ENCODE measurements at places on chromosomes 6 and 20.

- DNase-seq = no peak
Measured at GRCh38 chr6:108921547-108922361, 73.5 kb downstream of the ARMC2 start.

DNA sequence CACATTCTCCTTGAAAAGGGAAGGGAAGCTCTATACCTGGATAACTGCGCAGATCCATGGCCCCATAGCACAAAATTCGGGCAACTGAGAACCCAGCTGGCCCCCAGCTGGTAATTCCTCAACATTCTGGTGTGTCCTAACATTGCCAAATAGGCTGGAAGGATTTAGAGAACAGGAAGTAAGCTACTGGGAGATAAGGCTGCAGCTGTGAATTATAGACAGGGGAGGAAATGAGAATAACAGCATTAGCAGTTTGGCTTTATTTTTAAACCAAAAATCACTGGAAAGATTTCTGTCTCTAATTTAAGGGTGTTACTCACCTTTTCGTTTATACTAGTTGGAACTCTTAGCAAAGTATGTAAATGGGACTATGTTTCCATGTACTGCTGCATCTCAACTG, 97.2 kb downstream of the TULP4 start:
- DNase-seq = no peak

GRCh38 chr6:156585859-156586258, 191.3 kb upstream of the ARID1B start:
- no peak for DNase-seq

GRCh38 chr6:13420269-13420668, 67.1 kb downstream of the GFOD1 start:
- no peak for DNase-seq

GRCh38 chr20:19683822-19684221, 74.2 kb upstream of the RIN2 start:
- DNase-seq = no peak

DNA sequence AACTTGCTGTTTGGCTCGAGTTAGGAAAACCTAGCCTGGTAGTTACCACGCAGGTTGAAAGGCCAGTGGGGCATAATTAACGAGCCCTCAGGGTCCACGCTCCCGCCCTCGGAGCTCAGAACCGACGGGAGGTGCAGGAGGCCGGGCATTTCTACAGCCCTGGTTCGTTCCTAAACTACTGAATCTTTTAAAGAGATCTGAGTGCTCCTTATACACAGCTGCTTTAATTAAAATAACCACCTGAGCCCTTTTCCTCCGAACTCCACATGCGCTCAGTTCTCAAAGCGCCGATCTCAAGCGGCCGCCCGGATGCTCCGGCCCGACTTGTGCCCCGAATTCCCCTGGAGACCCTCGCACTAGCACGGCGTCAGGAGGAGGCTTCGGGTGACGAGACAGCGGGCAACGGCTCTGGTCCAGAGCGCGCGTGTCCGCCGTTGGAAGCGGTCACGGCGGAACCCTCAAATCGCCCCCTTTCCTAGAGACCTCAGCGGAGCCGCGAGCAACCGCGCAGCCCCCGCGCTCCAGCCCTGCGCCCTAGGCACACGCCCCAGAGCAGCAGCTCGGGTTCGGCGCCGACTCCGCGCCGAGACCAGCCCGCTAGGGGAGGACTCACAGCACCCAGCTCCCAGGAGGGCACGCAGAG, 397 bp downstream of the WDR27 start:
- DNase-seq = no peak

- DNase-seq = no peak
Measured at GRCh38 chr6:152273638-152274037, 363.5 kb downstream of the SYNE1 start.

DNA sequence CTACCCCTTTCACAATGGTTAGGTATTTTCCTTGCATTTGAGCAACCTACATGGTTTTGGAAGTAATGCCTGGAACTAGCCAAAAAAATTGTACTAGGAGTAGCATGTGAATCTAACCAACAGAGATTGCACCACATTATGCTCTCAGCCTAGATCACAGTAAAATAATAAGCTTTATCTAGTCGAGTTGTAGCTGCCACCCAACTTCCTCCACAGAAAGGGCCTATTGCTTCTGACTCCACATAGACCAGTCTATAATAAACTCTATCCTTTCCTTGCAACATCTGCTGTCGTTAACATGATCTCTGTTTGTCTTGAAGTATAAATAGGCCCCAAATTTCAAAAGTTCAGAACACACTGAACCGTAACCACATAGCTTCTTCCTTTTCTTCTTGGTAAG, 375.5 kb downstream of the PKHD1 start:
- DNase-seq = no peak

- DNase-seq = no peak
Measured at GRCh38 chr20:25376886-25377285, 13.7 kb downstream of the ABHD12 start.

DNA sequence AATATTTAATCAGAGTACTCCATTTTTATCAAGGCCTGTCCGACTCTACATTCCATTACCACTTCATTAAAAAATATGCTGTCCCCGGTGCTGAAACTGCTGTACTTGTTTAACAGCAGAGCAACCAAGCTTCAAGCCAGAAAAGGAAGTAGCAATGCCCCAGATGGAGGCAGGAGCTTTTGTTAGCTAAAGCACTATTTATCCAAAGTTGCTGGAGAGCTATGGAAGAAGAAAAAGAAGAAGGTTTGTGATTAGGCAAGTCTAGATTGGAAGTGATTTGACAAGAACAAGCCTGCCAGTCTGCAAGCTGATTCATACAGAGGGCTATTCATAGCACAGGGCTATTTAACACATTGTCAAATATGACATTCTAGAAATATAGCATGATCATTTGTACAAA, 160.9 kb upstream of the SPTLC3 start:
- DNase-seq = no peak

DNA sequence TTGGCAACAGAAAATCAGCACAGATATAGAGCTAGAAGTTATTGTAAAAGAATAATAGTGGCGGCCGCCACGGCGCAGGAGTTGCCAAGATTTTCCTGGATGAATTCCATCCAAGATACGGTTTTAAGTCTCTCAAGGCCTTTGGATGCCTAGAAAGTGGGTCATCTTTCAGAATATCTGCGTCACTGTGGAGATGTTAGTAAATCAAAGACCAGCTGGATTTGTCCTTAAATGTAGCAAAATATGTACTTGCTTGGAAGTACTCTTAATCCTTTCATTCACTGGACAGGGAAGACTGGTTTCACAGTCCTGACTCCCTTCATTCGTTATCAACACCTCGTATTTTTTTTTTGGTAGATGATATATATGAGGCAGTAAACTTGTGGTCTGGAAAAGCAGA, 83.0 kb downstream of the SLC22A3 start:
- no peak for DNase-seq

GRCh38 chr6:7175462-7175861, 67.7 kb downstream of the RREB1 start:
- DNase-seq = no peak

GRCh38 chr6:21873562-21873961, 280.0 kb downstream of the SOX4 start:
- DNase-seq = no peak

- no peak for DNase-seq
Measured at GRCh38 chr6:124389127-124389526, 573.1 kb upstream of the RNF217 start.

DNA sequence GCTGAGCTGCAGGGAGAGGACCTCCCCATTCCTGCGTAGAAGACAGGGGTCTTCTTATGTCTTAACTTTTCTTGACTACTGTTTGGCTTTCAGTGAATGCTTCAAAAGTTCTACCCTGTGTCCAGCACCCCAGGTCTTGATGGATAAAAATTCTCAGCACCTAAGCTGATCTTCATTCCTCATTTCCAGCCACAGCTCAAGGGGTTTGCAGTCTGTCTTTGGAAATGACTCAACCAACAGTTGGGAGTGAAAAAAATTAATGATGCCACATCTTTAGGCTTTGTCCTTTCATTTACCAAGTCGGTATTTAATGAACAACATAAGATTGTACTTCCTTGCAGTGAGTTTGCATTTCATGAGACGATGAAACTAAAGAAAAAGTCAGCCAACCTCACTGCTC, 40.3 kb downstream of the PRDM1 start:
- DNase-seq = no peak

- DNase-seq = no peak
Measured at GRCh38 chr6:147637620-147638195, 129.2 kb downstream of the SAMD5 start.

GRCh38 chr6:69370763-69371162, 426.0 kb downstream of the LMBRD1 start:
- no peak for DNase-seq
